Fibroblast of gingiva (primary cell): ENCODE measurements at places on chromosomes 7 and 10.

DNA sequence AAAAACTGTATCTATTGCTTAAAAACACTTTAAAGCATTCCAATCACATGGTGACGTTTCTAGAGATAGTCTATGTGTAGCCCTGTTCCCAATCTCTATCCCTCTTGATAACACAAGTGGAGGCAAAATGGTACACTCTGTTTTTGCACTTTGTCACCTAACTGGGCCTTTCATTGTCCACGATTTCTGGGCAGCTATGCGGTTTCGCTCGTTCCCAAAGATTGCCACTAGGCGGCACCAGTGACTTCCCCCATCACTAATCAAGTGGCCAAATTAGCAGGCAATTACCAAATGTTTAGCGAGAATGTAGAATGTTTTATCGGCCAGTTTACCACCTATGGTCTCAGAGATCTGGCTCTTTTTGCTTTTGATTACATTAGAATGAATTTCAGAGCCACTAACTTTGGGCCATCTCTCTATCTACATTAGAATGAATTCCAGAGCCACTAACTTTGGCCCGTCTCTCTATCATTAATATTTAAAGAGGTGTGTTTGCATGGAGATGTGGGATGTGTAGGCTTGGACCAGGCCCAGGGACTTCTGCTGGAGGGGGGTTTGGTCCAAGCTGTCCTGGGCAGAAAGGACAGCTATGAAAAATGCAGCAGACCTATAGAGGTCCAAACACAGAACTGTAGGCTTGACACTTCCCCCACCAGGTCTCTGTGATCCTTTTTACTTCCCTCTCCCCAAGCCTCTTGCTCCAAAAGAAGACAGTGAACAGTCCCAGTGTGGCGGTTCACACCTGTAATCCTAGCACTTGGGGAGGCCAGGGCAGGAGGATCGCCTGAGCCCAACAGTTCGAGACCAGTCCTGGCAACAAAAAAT, 90.1 kb downstream of the EPC1 start:
- DNase-seq = peak; percentile 45

- DNase-seq = peak; percentile 84
Observed at GRCh38 chr7:47648275-47648925, 66.5 kb upstream of the TNS3 start.

- DNase-seq = no peak
Observed at GRCh38 chr7:46725838-46726237, 804.8 kb upstream of the IGFBP3 start.

DNA sequence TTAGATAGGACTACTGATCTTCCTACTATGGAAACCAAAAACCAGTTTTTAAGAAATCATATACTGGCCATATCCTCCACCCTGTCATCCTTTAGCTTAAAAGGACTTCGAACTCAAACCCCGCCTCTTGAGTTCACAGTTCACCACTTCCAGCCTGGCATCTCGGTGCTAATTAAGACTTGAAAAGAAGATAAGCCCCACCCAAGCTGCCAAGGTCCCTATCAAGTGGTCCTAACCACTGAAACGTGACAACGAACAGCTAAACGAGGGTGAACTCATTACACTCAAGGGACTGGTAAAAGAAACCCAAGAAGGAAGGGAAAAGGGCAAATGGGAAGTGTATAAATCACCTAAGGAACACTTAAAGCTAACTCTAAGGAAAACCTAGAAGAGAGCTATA, 16.1 kb downstream of the COL17A1 start:
- no peak for DNase-seq
